Activated CD8-positive, alpha-beta memory T cell treated with anti-CD3 and anti-CD28 coated beads for 24 hours (primary cell): ENCODE measurements at places on chromosomes 5 and 9.

DNA sequence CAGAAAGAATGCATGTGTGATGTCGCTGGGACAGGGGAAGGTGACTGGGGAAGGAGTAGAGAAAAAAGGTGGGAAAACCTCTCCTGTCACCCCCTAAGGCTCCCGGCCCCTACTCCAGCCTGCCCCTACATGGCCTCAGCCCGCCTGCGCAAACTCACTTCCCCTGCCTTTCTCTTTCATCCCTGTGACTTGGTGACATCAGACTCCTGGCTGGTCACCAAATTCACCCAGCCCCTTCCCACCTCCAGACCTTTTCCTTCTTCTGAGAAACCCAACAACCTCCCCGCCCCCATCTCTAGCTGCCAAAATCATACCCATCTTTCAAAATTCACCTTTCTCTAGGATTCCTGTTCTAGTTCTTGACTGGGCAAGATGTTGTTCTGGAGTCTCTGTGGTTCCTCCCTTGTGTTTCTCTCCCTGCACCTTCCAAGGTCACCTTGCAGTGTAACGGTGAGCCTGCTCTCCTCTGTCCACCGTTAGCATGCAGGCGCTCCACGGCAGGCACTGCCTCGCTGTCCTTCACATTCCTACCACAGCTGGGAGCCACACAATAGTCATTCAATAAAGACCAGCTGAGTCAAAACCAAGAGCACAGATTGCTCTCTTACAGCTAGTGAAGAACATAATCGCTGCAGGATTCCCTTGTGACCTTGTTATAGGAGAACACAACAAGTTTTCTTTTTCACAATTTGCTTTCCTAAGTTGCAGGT lies 134.5 kb downstream of the FANCC start:
- DNase-seq = no peak

GRCh38 chr5:9533096-9533495 lies 12.8 kb downstream of the SEMA5A start:
- no peak for DNase-seq

DNA sequence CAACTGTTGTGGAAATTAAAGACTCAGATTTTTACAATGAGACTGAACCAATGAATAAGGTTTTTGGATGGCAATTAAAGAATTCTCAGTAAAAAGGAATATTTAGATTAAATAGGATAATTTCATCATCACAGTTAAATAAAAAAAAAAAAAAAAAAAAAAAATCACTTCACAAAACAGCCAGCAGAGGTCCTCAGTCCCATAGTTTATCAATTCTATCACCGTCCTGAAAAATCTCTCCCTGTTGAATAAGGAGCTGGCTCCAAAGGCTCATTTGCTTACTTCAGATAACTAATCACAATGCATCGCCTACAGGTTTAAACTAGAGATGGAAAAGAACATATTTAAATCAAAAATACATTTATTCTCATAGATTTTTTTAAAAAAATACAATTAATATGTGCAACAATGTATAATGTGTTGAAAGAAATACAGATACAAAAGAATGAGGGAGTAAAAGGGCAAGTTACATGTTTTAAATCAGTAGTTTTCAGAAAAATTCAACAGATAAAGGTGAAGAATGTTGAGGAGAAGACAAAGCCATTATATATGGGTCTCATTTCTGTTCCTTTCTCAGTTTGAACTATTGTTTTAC lies 175.8 kb upstream of the CHD1 start:
- DNase-seq = no peak

GRCh38 chr9:91647371-91647770 lies 223.7 kb upstream of the NFIL3 start:
- DNase-seq = no peak

GRCh38 chr9:112654282-112654681 lies 63.6 kb downstream of the INIP start:
- no peak for DNase-seq
